ENCODE measurements at places on chromosomes 5 and 9.

- DNase-seq = no peak
Measured at GRCh38 chr9:87708986-87709728, 16.8 kb upstream of the CTSL start.

GRCh38 chr9:123656565-123656964 lies 273.4 kb downstream of the DENND1A start:
- DNase-seq = no peak

- DNase-seq = peak; percentile 17
Measured at GRCh38 chr9:94490465-94490864, 64.4 kb upstream of the PCAT7 start.

- no peak for DNase-seq
Measured at GRCh38 chr5:144468571-144468970, 297.9 kb downstream of the KCTD16 start.

GRCh38 chr9:130243015-130243881 lies 22.3 kb upstream of the HMCN2 start:
- peak; percentile 80 for DNase-seq

DNA sequence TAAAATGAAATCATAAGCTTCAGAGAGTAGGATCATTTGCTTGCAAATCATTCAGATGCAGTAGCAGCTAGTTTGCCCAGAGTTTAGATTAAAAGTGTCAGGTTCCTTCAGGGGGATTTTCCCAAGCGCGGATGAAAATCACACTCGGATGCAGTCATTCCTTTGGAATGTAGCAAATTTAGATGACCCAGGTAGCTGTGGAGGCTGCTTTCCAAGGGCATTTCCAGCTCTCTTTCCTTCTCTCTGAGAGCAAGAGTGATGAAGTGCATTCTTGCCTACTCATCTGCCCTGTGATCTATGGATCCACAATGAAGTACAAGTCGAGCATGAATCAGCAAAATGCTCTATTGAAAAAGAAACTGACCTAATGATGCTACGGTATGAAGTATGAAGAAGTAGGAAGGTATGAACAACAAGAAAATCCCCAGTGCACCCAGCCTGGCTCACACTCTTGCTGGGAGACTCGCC lies 200.2 kb downstream of the PLK2 start:
- DNase-seq = peak; percentile 2

DNA sequence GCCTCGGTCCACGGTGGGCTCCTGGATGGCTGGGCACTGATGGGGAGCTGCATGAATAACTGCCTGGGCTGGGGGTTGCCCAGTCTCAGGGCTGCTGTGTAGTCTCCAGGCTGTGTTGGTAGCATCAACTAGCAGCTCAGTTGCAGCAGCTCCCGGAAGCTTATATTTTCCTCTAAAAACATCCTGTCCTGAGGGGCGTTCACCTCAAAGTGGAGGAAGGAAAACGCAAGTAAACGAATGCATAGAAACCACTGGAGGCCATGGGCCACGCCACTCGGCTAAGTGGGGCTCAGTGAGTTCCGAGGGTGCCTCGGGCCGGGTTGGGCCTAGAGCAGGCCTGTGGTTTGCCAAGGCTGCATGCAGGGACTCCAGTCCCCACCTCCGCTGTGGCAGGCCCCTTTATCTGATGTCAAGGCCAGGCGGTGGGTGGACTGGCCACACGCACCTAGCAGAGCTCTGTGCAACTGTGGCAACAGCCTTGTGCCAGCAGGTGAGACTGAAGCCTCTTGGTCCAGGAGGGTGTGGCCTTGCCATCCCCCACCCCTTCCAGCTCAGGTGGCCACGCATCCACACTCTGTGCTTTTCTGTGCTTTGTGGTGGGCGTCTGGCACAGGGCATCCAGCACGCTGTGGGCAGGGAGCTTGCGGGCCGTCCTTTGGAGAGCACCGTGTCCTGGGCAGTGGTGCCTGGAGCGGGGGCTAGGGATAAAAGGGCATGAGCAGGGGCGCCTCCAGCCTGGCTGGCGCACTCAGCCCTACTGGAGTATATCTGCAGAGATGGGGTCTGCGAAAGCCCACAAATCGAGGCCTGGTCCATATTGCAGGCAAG lies 15.1 kb downstream of the TCF7 start:
- DNase-seq = no peak

- DNase-seq = no peak
Measured at GRCh38 chr5:176648474-176649194, 1.4 kb downstream of the TSPAN17 start.

GRCh38 chr9:84780385-84780784 lies 110.9 kb downstream of the NTRK2 start:
- DNase-seq = no peak

DNA sequence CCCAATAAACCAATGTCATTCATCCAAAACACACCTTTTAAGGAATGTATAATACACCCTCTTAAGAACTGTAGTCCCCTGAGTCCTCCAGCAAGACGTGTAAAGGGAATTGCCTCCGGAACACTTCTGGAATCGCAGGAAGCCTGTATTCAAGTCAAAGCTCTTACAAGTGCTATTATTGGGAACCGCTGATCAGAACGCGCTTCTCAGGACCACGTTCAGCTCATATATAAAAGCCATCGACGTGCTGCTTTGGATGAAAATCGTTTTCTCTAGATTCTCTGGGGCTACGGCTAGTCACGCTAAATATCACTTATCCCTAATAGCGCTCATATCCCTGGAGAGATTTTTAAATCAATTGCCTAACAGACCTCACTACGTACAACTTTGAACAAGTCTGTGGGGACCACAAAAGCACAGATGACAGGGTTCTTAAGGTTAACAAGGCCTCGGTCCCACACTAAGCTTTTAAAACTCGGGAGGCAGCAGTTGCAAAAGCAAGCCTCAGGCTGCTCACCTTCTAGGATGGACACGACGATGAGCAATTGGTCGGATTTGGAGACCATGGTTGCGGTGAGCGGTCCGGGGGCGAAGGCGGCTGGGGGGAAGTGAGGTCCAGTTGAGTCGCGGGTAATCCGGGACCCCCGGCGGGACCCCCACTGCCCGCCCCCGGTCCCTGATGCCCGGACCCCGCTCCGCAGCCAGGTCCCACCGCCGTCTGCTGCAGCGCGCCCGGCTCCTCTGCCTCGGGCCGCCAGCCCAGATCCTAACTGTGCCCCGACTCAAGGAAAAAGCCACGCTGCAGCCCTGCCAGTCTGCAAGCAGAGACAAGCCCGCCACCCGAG lies 548 bp downstream of the CEP120 start:
- peak; percentile 17 for DNase-seq

DNA sequence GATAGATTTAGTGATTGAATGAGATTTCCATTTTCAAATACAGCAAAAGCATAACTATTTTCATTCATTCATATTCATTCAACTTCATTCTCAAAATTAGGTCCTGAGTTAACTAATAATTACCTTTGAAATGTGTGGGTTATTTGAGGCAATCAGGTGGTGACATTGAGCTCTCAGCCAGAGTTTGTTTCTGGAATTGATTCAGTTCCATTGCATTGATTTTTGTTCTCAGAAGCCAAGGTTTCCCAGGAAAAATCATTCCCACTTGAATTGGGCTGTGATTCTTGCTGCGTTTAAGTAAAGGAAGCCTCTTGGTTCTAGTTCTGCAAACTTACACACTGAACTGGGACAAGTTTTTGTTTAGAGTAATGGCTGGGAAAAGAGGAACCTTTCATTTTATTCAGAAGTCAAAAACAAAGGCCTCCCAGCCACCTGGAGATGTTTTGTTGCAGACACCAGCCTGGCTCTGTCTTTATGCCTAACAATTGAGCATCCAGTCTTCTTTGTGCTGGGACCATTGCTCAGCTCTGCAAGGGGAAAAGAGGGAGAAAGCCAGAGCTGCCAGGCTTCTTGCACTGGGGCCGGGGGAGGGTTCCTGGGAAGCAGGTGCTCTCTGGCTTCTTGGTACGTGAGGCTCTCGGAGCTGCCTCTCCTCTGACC lies 198.6 kb downstream of the TRIO start:
- peak; percentile 56 for DNase-seq

- no peak for DNase-seq
Measured at GRCh38 chr5:55427157-55427556, 107.6 kb downstream of the PLPP1 start.

- no peak for DNase-seq
Measured at GRCh38 chr9:21473236-21473635, 8.9 kb downstream of the IFNE start.

- no peak for DNase-seq
Measured at GRCh38 chr9:80177949-80178480, 606.2 kb downstream of the TLE4 start.

GRCh38 chr9:105432247-105432842 lies 15.5 kb upstream of the FSD1L start:
- no peak for DNase-seq

DNA sequence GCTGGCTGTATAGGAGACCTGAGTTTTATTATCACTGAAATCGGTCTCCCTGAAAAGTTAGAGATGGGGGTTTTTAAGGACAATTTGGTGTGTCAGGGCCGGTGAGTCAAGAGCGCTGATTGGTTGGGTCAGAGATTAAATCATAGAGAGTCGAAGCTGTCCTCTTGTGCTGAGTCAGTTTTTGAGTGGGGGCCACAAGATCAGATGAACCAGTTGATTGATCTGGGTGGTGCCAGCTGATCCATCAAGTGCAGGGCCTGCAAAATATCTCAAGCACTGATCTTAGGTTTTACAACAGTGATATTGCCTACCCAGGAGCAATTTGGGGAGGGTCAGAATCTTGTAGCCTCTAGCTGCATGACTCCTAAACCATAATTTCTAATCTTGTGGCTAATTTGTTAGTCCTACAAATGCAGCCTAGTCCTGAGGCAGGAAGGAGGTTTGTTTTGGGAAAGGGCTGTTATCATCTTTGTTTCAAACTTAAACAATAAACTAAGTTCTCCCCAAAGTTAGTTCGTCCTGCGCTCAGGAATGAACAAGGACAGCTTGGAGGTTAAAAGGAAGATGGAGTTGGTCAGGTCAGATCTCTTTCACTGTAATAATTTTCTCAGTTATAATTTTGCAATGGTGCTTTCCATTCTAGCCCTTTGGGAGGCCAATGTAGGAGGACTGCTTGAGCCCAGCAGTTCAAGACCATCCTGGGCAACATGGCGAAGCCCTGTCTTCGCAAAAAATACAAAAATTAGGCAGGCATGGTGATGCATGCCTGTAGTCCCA lies 31.6 kb upstream of the RFK start:
- DNase-seq = no peak

DNA sequence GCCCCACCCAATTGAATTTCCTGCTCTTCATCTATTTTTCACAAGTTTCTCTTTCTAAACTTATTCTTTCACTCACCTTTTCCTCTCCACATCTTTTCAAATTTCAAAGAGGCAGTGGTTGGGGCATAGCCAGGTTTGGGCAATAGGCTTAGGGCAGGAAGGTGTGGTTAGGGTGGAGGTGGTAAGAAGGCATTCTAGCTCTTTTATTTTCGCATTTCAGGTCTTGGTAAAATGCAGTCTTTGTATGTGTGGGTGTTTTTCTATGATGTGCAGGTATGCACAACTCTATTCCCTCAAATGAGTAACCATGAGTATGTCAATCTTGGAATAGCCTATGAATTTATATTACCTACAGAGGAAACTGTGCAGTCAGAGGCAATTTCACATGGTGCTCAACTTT lies 129.8 kb upstream of the IFNE start:
- DNase-seq = no peak

- DNase-seq = no peak
Measured at GRCh38 chr9:99814359-99814758, 7.3 kb upstream of the NR4A3 start.

DNA sequence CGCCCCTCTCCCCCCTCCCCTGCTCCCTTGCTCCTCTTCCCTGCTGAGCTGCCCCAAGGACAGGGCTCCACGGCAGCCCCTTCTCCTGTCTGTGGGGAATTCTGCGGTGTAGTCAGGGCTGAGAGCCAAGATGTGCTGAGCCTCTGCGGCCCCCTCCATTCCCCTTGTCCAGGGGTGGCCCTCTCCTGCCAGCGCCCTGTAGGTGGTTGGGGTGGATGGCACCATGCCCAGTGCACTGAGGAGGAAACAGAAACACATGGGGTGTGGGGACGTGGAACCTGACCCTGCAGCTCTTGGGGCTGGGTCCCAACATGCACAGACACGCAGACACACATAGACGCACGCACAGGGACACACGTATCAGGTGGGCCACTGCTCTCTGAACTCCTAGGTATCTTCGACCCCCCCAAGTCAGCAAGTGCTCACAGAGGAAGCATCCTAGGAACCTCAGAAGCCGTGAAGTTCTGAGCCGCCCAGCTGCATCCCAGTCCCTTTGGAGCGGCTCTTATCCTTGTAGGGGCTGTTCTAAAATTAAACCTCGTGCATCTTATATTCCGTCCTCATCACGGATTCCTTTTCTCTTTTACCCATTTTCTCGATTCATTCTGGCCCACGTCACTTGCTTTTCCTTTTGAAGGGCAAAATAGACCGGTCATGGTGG lies 64.8 kb downstream of the HMCN2 start:
- DNase-seq = no peak

DNA sequence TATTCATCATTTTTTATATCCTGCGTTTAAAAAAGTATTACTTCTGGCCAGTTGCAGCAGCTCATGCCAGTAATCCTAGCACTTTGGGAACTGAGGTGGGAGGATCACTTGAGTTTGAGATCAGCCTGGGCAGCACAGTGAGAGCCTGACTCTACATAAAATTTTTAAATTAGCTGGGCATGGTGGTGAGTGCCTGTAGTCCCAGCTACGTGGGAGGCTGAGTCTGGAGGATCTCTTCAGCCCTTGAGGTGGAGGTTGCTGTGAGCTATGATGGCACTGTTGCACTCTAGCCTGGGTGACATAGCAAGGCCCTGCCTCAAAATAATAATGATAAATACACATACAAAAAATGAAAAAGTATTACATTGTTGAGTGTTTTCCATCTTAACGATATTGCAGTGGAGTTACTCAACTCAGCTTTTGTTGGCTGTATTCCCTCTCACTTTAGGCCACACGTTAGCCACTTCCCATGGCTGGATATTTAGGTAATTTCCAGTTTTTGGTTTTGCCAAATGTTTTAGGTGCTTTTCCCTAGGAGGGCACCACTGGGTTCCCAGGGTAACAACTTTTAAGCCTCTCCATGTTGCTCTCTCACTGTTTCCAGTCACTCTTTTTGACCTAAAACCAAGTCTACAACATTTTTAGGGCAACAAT lies 20.6 kb downstream of the SHB start:
- DNase-seq = no peak

- peak; percentile 35 for DNase-seq
Measured at GRCh38 chr5:108681079-108681921, 66.4 kb upstream of the FER start.
